ENCODE measurements at places on chromosomes 7 and 10.

GRCh38 chr10:6819301-6819700, 239.2 kb upstream of the PRKCQ start:
- H3K27me3 ChIP-seq, result no peaks in the 10 kb centered on the region
- H3K4me3 ChIP-seq, result no peak overlapping the region
- H3K27ac ChIP-seq, result no peak overlapping the region

GRCh38 chr7:13898957-13899670, 90.4 kb downstream of the ETV1 start:
- no peak for DNase-seq
- no peaks in the 10 kb centered on the region for H3K27me3 ChIP-seq

DNA sequence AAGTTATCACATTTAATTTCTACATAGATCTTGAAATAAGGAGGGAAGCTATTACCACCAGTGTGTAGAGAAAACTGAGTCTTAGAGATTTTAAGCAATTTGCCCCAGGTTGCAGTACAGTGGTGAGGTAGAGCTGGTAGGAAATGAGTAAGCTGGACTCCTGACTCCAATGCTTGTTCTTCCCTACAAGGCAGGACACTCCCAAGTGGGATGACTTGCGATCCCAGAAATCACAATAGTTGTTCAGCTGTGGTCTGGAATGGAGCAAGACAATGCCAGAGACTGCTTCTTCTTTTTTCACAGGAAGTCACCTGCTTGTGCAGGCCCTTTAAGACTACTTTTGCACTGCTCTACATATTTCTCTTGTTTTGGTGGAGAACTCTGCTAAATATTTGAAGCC, 327.2 kb upstream of the BMPER start:
- H3K4me1 ChIP-seq, result peaks cover 11% of the 10 kb centered on the region
- no peak overlapping the region for H3K4me3 ChIP-seq
- H3K27me3 ChIP-seq, result no peaks in the 10 kb centered on the region
- H3K27ac ChIP-seq, result peak overlapping the region; percentile 17
- no peaks in the 10 kb centered on the region for H3K36me3 ChIP-seq
- peak; percentile 65 for DNase-seq

DNA sequence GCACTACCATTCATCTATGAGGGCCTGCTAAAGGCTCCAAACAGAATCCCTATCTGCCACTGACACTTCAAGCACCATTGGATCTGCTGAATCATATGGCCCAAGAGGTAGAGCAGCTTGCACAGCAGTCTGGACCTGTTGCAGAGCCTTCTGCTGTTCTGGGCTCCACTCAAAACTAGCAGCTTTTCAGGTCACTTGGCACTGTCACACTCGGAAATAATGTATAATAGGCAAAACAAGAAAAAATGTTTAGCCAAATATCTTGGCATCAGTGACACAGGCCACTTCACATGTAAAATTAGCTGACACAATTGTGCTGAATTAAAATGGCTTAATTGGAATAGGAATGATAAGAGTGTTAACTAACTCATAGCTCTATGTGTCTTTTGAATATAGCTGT, 1182.9 kb upstream of the LRRTM3 start:
- no peaks in the 10 kb centered on the region for H3K27me3 ChIP-seq
- no peaks in the 10 kb centered on the region for H3K36me3 ChIP-seq
- no peak overlapping the region for H3K4me3 ChIP-seq
- no peak for DNase-seq

- no peak overlapping the region for H3K27ac ChIP-seq
- no peaks in the 10 kb centered on the region for H3K36me3 ChIP-seq
- no peaks in the 10 kb centered on the region for H3K4me1 ChIP-seq
- no peaks in the 10 kb centered on the region for H3K27me3 ChIP-seq
Measured at GRCh38 chr10:14383266-14383665, 52.5 kb upstream of the FRMD4A start.

GRCh38 chr7:143043391-143043790, 8.8 kb upstream of the OR6V1 start:
- H3K4me3 ChIP-seq, result no peak overlapping the region
- no peak overlapping the region for H3K27ac ChIP-seq
- H3K4me1 ChIP-seq, result no peaks in the 10 kb centered on the region
- no peak for DNase-seq
- no peaks in the 10 kb centered on the region for H3K36me3 ChIP-seq
- peaks cover 70% of the 10 kb centered on the region for H3K27me3 ChIP-seq

DNA sequence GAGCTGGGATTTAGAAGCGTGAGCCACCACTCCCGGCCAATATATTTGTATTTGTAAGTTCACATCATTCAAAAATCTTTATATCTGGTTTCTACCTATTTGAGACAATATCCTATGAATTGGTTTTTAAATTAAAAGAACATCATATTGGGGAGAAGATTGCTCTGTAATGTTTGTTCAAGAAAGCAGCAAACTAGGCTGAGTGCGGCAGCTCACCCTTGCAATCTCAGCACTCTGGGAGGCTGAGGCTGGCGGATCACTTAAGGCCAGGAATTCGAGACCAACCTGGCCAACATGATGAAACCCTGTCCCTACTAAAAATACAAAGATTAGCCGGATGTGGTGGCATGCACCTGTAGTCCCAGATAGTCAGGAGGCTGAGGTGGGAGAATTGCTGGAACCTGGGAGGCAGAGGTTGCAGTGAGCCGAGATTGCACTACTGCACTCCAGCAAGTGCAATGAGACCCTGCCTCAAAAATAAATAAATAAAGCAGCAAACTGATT, 9.4 kb downstream of the NIPSNAP2 start:
- peaks cover 9% of the 10 kb centered on the region for H3K4me1 ChIP-seq
- H3K27ac ChIP-seq, result no peak overlapping the region
- no peak overlapping the region for H3K4me3 ChIP-seq
- no peak for DNase-seq
- no peaks in the 10 kb centered on the region for H3K27me3 ChIP-seq

- H3K36me3 ChIP-seq, result peaks cover 39% of the 10 kb centered on the region
- H3K4me1 ChIP-seq, result no peaks in the 10 kb centered on the region
- no peak overlapping the region for H3K27ac ChIP-seq
- DNase-seq, result no peak
- H3K4me3 ChIP-seq, result no peak overlapping the region
- no peaks in the 10 kb centered on the region for H3K27me3 ChIP-seq
Measured at GRCh38 chr7:106450716-106451115, 165.9 kb upstream of the NAMPT start.

GRCh38 chr7:40175725-40176510, 41.1 kb downstream of the SUGCT start:
- H3K27ac ChIP-seq, result no peak overlapping the region
- no peaks in the 10 kb centered on the region for H3K4me1 ChIP-seq
- DNase-seq, result peak; percentile 10

DNA sequence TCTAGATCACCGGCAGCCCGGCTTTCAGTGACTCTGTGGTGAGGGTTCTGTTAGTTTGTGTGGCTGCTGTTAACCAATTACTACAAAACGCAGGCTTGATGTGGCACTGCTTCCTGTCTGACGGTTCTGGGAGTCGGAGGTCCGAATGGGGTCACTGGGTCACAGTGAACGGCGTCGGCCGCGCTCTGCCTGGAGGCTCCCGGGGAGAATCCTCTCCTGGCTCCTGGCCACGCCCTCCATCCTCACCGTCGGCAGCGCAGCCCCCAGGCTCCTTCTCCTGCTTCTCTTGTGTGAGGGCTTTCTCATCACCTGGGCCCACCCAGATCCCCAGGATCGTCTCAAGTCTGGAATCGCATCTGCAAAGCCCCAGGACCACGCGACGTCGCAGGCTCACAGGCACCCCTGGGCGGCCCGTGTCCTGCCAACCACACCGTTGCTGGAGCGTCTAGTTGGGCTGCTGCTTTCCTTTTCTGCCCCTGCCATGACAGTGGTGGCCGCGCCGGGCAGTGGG, 31.8 kb upstream of the NKX6-2 start:
- no peak overlapping the region for H3K4me3 ChIP-seq
- H3K27ac ChIP-seq, result no peak overlapping the region
- H3K27me3 ChIP-seq, result peaks cover 28% of the 10 kb centered on the region

GRCh38 chr7:133331861-133332260, 79.0 kb downstream of the EXOC4 start:
- no peaks in the 10 kb centered on the region for H3K4me1 ChIP-seq

DNA sequence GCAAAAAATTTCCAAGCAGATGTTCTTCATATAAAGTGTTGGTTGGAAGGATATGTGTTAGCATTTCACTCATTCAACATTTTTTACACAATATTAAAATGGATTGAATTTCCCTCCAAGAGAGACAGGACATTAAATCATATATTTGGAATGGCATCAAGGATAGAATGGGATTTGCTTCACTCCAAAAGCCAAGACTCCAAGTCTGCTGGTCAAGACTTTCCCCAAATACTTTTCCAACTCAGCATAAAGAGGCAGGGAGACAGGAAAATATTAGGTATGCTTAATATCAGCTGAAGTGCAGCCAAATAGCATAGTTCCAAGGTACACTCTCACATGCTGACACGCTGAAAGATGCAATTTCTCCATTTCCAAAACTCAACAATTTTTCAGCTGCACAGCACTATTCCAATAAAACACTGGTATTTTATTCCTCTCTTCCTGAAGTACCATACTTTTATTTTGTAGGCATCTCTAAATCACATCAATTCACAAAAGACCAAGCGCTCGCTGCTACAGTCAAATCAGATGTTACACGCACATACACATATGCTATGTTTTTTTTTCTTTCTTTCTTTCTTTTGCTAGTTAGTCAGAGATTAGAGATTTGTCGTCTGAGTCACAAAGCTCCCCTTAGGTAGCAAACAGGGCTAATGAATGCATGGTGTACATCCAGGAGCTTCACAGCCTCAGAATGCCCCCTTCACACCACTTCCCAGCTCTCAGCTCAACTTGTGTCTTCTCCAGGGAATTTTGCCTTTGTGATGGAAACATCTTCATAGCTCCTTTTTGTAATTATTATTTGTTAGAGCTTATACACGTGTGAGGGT, 1033.8 kb upstream of the AUTS2 start:
- no peaks in the 10 kb centered on the region for H3K4me1 ChIP-seq
- no peak overlapping the region for H3K4me3 ChIP-seq
- no peak for DNase-seq
- H3K36me3 ChIP-seq, result no peaks in the 10 kb centered on the region
- no peak overlapping the region for H3K27ac ChIP-seq
- no peaks in the 10 kb centered on the region for H3K27me3 ChIP-seq

GRCh38 chr10:14560791-14561765, 213.6 kb downstream of the FAM107B start:
- no peaks in the 10 kb centered on the region for H3K27me3 ChIP-seq
- peaks cover 31% of the 10 kb centered on the region for H3K4me1 ChIP-seq
- H3K4me3 ChIP-seq, result no peak overlapping the region
- DNase-seq, result no peak
- H3K36me3 ChIP-seq, result no peaks in the 10 kb centered on the region

DNA sequence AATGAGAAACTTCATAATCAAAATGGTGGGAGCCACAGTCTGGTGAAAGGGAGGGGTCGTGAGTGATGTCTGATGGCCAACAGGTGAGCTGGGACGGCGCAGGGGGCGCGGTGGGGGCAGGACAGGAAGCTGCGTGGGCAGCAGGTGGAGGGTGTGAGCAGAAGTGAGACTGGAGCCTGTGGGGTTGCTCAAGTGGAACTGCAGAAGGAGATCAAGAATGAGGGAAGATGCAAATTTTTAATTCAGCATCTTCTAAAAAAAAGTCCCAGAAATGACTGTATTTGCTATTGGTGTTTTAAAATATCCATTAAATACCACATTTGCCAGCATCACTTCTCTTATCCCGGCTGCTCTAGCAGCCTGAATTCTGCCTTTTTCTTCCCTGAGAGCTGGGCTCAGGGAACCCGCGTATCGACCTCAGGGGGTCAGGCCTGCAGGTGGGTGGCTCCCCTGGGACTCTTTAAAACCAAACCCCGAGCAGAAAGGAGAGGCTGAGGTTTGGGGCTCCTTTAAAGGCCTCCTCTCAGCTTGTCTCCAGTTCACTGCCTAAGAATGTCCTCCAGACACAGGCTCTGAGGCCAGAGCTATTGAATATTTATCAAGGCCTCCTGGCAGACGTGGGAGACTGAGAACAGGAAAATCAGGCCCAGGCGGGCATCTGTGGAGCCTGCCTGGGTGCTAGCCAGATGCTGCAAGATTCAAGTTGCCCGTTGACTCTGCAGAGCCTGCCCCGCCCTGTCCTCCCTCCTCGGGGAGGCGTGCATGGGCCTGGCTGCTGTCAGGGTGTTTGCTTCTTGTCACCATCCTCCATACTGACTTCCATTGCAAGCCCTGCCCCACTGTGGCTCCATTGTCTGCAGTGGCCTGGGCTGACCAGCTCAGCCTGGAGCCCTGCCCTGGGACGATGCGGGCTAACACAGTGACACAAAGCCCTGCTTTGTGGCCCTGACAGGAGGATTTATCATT, 53.9 kb downstream of the SYPL1 start:
- DNase-seq, result peak; percentile 93
- H3K27ac ChIP-seq, result 0 out of 2 replicates have a peak overlapping the region, but pooled peaks have one; percentile 5
- no peaks in the 10 kb centered on the region for H3K36me3 ChIP-seq

DNA sequence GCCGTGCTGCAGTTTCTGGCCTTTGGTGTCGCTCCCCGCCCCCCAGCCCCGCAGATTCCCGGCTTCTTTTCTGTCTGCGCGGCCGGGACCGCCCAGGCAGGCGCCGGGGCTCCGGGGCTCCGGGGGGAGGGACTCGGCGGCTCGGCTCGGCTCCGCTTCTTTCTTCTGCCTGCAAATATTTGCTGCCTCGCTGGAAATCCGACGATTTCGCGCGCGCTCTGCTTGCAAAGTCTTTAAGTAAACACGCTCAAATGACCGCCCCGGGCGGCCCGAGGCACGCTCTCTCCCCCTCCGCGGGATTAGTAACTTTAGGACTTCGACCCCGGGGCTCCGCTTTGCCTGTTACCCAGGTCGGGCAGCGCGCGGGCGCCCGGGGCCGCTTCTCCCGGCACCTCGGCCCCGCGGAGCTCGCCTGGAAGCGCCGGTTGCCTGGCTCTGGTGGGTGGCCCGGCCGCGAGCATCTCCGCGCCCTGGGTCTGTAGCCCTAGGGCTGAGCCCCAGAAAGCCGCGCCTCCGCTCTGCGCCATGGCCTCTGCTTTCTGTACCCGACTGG, 3.9 kb upstream of the GATA3 start:
- H3K36me3 ChIP-seq, result no peaks in the 10 kb centered on the region
- peak overlapping the region; percentile 70 for H3K27ac ChIP-seq
- no peaks in the 10 kb centered on the region for H3K27me3 ChIP-seq
- peaks cover 4% of the 10 kb centered on the region for H3K4me1 ChIP-seq

DNA sequence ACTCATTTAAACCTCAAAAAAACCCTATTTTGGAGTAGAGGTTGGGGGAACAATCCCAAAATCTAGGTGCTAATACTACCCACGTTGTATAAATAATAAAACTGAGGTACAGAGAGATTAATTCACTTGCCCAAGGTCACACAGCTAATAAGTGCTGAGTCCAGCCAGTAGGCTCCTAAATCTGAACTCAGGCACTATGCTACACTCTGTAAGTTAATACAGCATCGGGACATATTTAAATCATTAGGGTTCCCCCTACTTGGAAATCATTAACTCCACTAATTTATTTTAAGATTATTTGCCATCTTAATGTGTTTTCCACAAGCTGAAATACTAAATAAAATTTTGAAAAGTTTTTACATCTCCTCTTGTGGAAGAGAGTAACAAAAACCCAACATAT, 24.2 kb downstream of the PIP4K2A start:
- H3K27me3 ChIP-seq, result no peaks in the 10 kb centered on the region
- H3K4me3 ChIP-seq, result no peak overlapping the region
- peaks cover 12% of the 10 kb centered on the region for H3K4me1 ChIP-seq

All from PC-3 (cell line).